T follicular helper cell (primary cell): ENCODE measurements at places on chromosomes 7 and 10.

DNA sequence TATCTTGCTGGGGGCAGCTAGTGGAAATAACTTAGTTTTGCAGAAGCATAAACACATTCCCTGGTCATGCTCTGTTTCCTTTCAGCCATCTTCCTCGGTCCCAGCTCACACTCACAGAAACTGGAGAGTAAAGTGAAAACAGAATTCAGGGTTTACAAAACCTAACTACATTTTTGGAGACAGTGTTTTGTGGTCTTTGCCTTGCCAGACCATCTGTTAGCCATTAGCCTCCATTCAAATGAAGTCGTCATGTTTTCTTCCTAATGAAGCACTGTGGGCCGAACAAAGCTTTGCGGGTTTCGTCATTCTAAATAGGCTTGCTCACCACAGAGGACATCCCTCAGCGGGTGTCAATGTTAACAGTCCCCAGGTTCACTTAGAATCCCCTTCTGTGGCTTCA lies 214.6 kb upstream of the TMEM72 start:
- no peak for DNase-seq

DNA sequence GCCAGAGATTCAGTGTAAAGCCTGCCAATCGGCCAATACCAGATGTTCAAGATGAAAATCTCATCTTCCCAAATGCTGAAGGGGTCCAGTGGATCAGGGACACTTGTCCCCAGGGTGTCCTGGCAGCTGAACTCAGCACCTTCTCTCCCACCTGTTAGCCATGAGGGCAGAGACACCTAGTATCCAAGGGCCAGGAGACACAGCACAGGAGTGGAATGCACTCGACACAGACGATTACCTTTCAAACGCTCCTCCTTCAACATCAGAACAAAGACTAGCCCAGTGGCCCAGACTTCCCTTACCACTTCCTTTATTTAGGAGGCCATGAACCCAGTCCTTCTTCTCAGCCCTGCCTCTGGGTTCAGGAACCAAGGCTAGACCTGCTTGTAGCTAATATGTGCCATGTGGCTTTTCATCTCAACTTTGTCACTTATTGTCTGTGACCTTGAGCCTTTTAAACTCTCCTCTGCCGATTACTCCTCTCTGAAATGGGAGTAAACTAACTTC lies 180.3 kb upstream of the PLXNA4 start:
- DNase-seq = no peak

- DNase-seq = no peak
Measured at GRCh38 chr7:5452937-5453540, 29.4 kb upstream of the TNRC18 start.

DNA sequence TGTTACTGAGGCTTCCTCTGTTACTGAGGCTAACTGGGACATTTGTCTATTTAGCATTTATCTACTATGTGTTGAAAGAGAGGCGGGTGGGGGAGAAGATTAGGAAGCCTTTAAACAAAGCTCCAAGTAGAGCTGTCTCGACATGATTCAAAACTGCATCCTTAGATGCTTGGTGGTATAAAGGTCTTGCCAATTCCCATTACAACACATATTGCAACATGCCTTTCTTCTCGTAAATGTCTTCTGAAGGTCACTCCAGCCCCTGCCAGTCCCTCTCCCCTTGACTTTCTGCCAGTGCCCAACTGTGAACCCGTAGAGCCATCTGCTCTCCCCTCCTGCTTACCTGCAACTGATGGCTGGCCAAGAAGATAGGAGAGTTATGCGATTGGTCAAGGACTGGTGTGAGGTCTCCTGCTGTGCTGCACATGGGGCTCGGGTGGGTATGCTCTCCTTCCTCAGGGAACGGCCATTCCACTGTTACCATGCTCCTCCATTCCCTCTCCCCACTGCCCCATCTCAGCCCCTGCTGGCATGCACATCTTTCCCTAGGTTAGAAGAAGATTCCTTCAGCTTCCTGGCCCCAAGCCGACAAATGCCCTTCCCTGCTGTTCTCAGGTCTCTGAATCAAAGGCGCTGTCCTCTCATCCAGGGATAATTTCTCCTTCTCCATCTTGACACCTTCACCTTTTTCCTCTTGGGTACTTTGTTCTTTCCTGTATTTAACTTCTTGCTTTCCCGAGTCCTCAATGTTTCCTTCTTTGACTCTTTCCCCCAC lies 43.6 kb upstream of the ZNF32 start:
- DNase-seq = no peak

DNA sequence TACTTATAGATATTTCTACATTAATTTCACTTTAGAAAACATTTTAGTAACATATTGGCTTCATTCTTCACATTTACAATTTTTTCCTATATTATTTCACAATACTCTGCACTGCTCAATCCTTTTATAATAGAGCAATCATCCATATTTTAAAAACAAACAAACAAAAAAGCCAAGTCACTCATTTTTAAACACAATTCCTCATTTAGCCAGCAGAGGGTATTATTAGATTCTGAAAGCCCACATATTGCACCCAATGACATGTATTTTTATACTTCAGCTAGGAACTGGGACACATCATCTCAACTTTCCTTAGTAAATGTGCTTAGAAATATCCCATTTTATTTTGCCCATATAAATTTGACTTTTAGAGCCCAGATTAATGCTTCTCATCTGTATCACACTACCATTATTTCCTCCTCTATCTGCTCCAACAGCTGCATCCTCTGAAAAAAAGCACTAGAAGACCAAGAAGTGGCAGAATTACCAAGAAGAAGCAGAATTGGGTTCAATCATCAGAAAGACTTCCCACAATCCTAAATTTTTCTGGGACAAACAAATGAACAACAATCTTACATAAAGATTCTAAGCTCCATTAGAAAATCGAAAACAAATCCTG lies 29.5 kb downstream of the CTNNA3 start:
- no peak for DNase-seq

- no peak for DNase-seq
Measured at GRCh38 chr7:74012842-74013249, 15.1 kb upstream of the ELN start.

GRCh38 chr10:53314876-53315275 lies 542.3 kb upstream of the MBL2 start:
- DNase-seq = no peak

- no peak for DNase-seq
Measured at GRCh38 chr10:2620827-2621521, 446.4 kb upstream of the PFKP start.

- no peak for DNase-seq
Measured at GRCh38 chr10:273088-273487, 137.8 kb downstream of the ZMYND11 start.

DNA sequence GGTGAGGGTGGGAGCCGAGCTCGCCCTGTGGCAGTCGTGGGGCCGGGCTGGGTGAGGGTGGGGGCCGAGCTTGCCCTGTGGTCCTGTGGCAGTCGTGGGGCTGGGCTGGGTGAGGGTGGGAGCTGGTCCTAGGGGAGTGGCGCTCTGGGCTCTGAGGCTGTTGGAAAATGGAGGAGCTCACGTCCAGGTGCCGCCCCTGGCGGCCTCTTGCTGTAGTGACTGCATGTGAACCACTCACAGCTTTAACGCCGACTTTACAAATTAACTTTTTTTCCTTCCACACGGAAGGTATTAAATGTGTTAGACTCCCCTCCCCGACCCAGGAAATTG lies 312.6 kb downstream of the WDR37 start:
- DNase-seq = no peak

DNA sequence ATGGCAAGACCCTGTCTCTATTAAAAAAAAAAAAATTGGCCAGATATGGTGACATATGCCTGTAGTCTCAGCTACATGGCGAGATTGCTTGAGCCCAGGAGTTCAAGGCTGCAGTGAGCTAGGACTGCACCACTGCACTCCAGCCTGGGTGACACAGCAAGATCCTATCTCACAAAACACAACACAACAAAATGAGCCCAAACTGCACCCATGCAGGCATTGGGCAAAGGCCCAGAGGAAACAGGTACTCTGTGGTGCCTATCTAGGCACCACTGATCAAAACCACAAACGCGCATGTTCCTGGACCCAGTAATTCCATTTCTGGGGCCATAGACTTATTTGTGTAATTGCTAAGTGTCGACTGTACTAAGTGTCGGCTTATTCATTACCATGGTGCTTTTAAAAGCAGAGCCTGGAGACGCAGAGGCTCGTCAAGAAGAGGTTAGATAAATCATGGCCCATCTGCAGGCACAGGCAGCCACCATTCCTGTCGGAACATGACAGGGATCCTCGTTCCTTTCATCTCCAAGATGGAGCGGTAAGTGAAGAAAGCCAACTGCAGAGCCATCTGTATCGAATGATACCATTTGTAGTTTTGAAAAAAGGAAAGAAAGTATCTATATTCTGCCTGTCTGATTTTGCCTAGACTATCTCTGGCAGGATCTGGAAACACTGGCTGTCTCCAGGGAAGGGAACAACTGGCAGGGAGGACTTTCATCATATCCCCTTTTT lies 160.4 kb upstream of the RHEB start:
- no peak for DNase-seq
